Stimulated activated CD8-positive, alpha-beta memory T cell treated with anti-CD3 and anti-CD28 coated beads, Interleukin-12 subunit alpha, Interleukin-12 subunit beta, amount 100 ng/mL, for 1 hour (primary cell): ENCODE measurements at places on chromosomes 12 and 14.

GRCh38 chr12:104142543-104142942 is 4.5 kb upstream of the NFYB start:
- DNase-seq = no peak

GRCh38 chr12:106149096-106149784 is 10.5 kb upstream of the NUAK1 start:
- no peak for DNase-seq

DNA sequence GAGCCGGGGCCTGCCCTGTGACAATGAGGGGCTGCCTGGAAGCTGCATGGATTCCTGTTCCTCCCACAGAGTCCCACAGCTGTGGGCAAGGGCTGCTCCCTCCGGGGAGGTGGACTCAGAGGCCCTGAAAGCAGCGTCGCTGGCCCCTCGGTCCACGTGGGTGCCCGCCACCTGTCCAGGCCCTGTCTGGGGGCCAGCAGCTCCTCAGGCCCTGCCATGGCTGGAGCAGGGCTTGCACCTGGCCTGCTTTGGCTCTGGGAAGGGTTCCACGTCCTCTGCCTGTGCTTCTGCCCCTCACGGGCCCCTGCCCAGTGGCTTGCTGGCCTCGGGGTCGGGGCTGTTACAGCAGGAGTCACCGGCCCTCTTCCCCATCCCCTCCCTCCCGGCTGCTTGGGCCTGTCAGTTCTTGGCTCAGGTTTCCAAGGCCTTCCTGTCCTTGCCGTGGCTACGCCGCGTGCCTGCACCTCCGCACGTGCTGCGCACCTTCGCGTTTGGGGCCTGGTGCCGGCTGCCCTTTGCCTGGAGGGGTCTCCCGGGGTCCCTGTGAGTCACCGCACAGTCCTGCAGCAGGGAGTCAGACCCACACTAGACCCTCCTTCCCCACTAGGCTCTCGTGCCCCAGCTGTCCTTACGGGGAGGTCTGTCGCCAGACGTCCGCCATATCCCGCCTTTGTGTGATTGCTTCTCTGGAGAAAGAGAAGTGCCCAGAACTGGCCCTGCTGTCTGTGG is 5.8 kb downstream of the FBRSL1 start:
- no peak for DNase-seq

DNA sequence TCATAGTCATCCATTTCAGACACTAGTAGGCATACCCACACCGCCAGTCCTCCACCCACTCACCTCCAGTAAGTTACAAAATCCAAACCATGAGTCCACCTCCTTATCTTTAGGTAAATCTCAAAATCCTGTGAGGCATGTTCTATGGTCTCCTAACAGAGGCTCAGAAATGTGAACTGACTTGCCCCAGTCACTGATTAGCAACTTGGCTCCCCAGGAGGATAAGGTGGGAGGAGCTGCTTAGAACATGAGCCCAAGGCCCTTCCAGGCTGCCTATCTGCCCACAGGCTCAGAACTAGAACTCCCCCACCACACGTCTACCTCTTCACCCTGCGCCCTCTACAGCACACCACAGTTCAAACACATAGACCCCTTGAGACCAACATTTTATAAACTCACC is 19.9 kb downstream of the SETD3 start:
- DNase-seq = no peak

GRCh38 chr12:121810833-121811433 is 7.1 kb downstream of the SETD1B start:
- DNase-seq = no peak

GRCh38 chr14:51988221-51988620 is 1.1 kb upstream of the RTRAF start:
- DNase-seq = no peak

GRCh38 chr14:60632257-60632656 is 17.0 kb downstream of the SIX1 start:
- no peak for DNase-seq

GRCh38 chr14:34223373-34224148 is 238.5 kb downstream of the SPTSSA start:
- no peak for DNase-seq

DNA sequence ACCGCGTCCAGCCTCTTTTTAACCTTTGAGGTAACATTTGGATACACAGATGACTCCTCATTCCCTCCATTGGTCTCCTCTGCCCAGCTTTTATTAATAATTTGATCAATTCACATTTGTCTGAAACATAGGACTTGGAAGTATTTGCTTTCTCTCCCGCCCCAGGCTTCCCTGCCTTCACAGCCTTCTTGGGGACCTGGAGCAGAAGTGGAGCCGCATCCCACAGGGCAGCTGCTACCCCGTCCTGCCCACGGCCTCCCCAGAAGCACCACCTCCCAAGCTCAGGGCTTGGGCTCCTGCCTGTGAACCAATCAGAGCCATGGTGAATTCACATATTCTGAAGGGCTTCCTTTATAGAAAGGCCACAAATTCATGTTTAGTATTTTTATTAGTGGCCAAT is 97.6 kb downstream of the PIWIL1 start:
- no peak for DNase-seq
